ENCODE measurements at places on chromosomes 3 and 15.

- peaks cover 14% of the 10 kb centered on the region for H3K4me1 ChIP-seq
- DNase-seq: no peak
- H3K36me3 ChIP-seq: peaks cover 2% of the 10 kb centered on the region
- peak overlapping the region; percentile 90 for H3K27ac ChIP-seq
- H3K27me3 ChIP-seq: no peaks in the 10 kb centered on the region
- peak overlapping the region; percentile 88 for H3K4me3 ChIP-seq
Observed at GRCh38 chr3:156554515-156554841, 439 bp downstream of the SSR3 start.

- no peaks in the 10 kb centered on the region for H3K4me1 ChIP-seq
- no peaks in the 10 kb centered on the region for H3K27me3 ChIP-seq
- no peak overlapping the region for H3K4me3 ChIP-seq
- no peak overlapping the region for H3K27ac ChIP-seq
- no peaks in the 10 kb centered on the region for H3K36me3 ChIP-seq
- DNase-seq: no peak
Observed at GRCh38 chr15:85062560-85062959, 80.9 kb downstream of the PDE8A start.

DNA sequence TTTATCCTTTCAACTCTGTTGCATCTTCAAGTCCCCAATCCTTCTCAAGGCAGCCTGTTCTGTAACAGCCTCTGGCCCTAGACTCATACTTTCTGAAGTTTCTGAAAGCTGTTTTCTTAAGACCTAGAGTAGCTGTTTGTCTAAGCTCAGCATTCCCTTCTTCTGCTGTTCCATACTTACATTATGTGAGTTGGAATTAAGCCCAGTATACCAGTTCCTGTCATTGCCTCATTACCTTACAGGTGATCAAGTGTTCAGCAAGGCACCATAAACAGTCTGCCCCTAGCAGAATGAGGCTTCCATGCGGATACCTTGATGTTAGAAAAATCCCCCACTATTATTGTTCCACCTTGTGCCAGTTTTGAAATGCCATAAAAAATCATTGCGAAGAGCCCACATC lies 180.6 kb downstream of the PLCL2 start:
- H3K27me3 ChIP-seq: no peaks in the 10 kb centered on the region
- no peak for DNase-seq
- peaks cover 5% of the 10 kb centered on the region for H3K36me3 ChIP-seq

DNA sequence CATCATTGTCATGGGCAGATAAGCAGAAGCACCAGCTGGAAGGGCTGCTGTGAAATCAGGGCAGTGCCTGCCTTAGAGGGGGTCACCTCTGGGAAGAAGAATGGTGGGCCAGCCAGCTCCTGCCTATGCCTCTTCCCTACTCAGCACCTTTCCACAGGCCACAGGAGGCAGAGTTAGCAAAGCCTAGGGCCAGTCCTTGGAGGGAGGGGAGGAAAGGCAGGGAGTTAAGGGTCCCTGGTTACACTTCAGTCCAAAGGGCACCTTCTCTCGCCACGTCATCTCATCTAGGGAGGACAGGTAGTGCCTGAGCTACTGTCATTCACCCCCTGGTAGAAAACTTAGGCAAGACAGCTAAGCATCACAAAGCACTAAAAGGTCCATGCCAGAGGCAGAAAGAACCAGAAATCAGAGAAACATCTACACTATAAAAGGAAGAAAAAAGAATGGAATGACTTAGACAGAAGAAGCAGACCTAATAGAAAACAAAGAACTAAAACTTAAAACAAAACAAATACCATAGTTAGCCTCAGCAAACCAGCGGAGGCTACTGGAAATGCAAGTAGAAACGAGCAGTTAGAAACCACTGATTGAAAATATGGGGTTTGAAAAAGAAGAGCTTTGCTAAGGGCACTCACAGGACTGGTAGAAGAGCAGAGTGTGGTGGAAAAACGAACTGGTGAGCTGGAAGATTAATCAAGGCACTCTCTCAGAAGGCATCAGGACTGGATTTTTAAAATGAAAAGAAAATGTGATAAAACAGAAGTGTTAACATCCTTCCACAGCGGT lies 84.2 kb downstream of the OSBPL10 start:
- no peak overlapping the region for H3K4me3 ChIP-seq
- H3K27ac ChIP-seq: no peak overlapping the region
- H3K36me3 ChIP-seq: no peaks in the 10 kb centered on the region
- no peaks in the 10 kb centered on the region for H3K4me1 ChIP-seq
- no peaks in the 10 kb centered on the region for H3K27me3 ChIP-seq

DNA sequence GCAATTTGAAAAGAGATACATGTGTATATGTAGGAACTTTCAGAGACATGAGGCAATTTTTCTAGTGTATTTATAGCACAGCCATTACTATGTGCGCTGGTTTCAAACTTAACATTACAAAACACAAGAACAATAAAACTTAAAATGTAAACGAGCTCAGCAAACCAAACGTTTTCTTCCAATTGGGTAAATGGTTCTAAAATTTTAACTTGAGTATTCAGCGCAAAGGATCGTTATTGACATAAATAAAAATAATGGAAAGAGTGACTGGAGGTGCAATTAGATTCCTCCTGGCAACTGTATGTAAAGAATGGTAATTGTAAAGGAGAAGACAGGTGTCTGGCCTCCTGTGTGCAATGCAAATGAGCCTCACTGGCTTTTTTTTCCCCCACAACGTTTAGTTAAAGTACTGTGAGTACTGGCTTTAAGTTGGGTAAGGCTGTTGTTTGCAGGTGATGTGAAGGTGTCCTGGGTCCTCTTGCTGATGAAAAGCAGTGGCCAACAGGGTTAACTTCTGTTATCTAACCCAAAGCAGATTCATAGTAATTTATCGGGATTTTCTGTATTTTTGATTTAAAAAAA lies 14.1 kb upstream of the GADL1 start:
- H3K36me3 ChIP-seq: no peaks in the 10 kb centered on the region
- no peak overlapping the region for H3K4me3 ChIP-seq
- no peak for DNase-seq

- no peak overlapping the region for H3K4me3 ChIP-seq
- no peak for DNase-seq
- no peak overlapping the region for H3K27ac ChIP-seq
Observed at GRCh38 chr3:183033746-183034145, 53.4 kb upstream of the DCUN1D1 start.

DNA sequence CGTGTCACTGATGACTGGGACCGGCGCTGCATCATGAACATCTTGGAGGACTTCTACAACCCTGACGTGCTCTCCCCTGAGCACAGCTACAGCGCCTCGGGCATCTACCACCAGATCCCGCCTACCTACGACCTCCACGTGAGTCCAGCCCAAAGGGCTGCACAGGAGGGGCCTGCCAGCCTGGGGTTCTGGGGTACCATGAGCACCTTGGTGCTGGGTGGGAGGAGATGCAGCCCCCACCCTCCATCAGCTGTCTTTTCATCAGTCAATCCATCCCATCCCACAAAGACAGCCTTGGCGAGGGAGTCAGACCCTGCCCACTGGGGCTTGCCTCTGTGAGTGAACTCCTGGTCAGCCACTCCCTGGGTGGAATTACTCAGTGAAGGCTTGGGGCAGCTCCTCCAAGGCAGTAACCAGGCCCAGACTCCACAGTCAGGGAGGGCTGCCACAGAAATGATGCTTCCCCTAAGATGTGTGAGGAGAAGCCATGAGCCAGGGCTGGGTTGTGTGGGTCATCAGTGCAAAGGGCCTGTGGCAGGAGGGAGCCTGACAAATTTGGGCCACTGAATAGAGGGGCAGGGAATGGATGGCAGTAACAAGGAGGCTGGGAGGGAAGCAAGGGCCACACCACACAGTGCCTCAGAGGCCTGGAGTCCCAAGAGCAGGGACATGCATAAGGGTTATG lies 47.9 kb downstream of the SEMA3G start:
- no peak for DNase-seq
- H3K36me3 ChIP-seq: peaks cover 45% of the 10 kb centered on the region
- H3K4me3 ChIP-seq: no peak overlapping the region
- H3K27ac ChIP-seq: no peak overlapping the region

GRCh38 chr3:45477041-45477725 lies 88.8 kb downstream of the LARS2 start:
- peaks cover 6% of the 10 kb centered on the region for H3K4me1 ChIP-seq
- no peak overlapping the region for H3K27ac ChIP-seq
- H3K4me3 ChIP-seq: no peak overlapping the region
- peaks cover 12% of the 10 kb centered on the region for H3K36me3 ChIP-seq
- no peaks in the 10 kb centered on the region for H3K27me3 ChIP-seq
- no peak for DNase-seq

GRCh38 chr15:58293622-58294550 lies 137.9 kb upstream of the LIPC start:
- H3K4me3 ChIP-seq: no peak overlapping the region
- no peak for DNase-seq
- H3K4me1 ChIP-seq: peaks cover 12% of the 10 kb centered on the region
- no peaks in the 10 kb centered on the region for H3K36me3 ChIP-seq
- H3K27me3 ChIP-seq: no peaks in the 10 kb centered on the region
- no peak overlapping the region for H3K27ac ChIP-seq

- no peak overlapping the region for H3K27ac ChIP-seq
- no peak overlapping the region for H3K4me3 ChIP-seq
- H3K27me3 ChIP-seq: no peaks in the 10 kb centered on the region
- no peaks in the 10 kb centered on the region for H3K4me1 ChIP-seq
- no peaks in the 10 kb centered on the region for H3K36me3 ChIP-seq
- no peak for DNase-seq
Observed at GRCh38 chr3:37481982-37482381, 307.6 kb upstream of the LRRFIP2 start.

- peak; percentile 89 for DNase-seq
- no peaks in the 10 kb centered on the region for H3K36me3 ChIP-seq
- no peaks in the 10 kb centered on the region for H3K4me1 ChIP-seq
Observed at GRCh38 chr15:69394556-69395282, 19.4 kb upstream of the KIF23 start.

DNA sequence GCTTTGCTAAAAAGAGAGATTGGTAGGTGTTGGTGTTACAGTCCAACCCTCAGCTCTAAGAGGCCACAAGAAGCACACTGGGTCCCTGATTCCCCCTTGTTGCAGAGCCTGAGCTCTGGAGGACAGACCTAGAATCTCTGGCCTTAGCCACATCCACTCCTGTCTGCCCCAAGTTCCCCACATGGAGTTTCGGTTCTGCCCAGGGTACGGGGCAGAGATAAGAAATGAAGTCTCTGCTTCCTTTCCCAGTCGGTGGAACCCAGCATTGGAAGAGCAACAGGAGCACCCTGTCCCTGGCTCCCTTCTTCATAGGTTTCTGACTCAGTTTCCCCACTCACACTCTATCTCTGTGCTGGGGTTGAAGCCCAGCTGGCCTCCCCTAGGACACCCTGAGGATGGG lies 13.2 kb downstream of the PRR23E start:
- no peak overlapping the region for H3K27ac ChIP-seq
- H3K36me3 ChIP-seq: no peaks in the 10 kb centered on the region
- no peaks in the 10 kb centered on the region for H3K4me1 ChIP-seq
- H3K4me3 ChIP-seq: no peak overlapping the region
- H3K27me3 ChIP-seq: no peaks in the 10 kb centered on the region

DNA sequence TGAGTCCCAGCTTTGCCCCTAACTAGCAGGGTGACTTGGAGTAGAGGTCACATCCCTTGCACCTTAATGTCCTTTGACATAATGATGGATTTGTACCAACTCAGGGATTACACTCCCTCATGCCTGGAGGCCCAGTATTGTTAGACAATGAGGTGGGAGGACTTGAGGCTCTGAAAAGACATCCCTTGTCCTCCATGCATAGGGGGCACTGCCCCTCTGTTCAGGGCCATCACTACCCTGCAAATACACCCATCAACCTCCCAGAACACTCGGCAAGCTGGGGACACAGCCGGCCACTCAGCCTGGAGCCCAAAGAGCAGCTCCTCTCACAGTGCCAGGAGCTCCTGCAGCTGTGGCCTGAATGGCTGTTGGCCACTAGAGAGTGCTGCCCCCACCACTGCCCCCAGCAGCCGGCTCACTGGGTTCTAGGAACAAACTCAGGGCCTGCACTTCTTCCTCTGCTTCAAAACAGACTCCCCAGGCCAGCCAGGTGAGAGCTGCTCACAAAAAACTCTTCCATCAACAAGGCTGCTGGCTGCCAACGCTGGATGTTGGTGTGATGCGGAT lies 90.2 kb downstream of the GABRB3 start:
- H3K27ac ChIP-seq: no peak overlapping the region
- H3K4me3 ChIP-seq: no peak overlapping the region
- H3K4me1 ChIP-seq: no peaks in the 10 kb centered on the region
- DNase-seq: no peak
- H3K27me3 ChIP-seq: no peaks in the 10 kb centered on the region
- no peaks in the 10 kb centered on the region for H3K36me3 ChIP-seq

- H3K4me1 ChIP-seq: no peaks in the 10 kb centered on the region
- no peak overlapping the region for H3K27ac ChIP-seq
- peaks cover 6% of the 10 kb centered on the region for H3K36me3 ChIP-seq
Observed at GRCh38 chr3:33388374-33389100, 51.7 kb downstream of the UBP1 start.

DNA sequence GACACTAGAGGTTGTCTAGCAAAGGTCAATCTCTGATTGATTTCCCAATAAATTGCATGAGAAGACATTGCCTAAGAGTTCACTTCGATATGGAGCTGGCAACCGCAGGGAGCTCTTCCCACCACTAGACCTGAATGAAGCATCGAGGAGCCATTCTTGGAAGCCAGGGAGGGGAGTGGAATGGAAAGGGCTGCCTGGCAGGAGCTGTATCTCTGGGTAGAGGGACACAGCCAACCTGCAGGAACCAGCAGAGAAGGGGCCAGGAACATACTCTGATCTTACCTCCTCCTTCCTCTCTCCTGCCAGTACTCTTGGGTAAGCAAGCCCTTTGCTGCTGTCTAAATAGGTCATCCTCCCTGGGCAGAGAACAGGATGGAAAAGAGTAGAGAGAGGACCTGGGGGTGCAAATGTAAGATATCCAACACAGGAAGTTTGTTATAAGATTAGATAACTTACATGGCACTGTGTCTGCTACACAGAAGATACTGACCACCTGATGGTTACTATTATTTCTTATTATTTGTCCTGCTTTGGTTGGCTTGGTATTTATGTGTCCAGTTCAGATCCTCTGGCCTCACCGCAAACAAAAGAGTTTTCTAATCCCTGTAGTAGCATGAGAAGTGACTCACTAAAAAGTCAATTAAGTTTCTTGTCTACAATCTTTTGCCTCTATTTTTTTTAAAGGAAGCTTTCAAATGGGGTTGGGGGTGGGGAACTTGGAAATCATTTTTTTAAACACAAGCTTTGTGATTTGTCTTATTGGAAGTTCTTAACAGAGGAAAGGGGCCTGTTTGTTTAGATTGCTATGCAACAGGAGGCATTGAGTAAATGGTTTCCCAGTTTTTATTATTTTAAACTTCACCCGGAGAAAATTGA lies 156.7 kb upstream of the TSC22D2 start:
- H3K36me3 ChIP-seq: no peaks in the 10 kb centered on the region
- peak overlapping the region; percentile 93 for H3K27ac ChIP-seq
- H3K27me3 ChIP-seq: no peaks in the 10 kb centered on the region
- peak overlapping the region; percentile 38 for H3K4me3 ChIP-seq

GRCh38 chr15:85491691-85492090 lies 111.3 kb downstream of the AKAP13 start:
- no peak for DNase-seq
- H3K4me3 ChIP-seq: no peak overlapping the region
- H3K36me3 ChIP-seq: no peaks in the 10 kb centered on the region
- H3K27me3 ChIP-seq: no peaks in the 10 kb centered on the region
- H3K27ac ChIP-seq: no peak overlapping the region

GRCh38 chr3:33360136-33360825 lies 79.9 kb downstream of the UBP1 start:
- H3K4me1 ChIP-seq: no peaks in the 10 kb centered on the region
- no peak overlapping the region for H3K4me3 ChIP-seq
- H3K27me3 ChIP-seq: no peaks in the 10 kb centered on the region
- H3K36me3 ChIP-seq: no peaks in the 10 kb centered on the region
- H3K27ac ChIP-seq: no peak overlapping the region
- DNase-seq: no peak

Measured in liver (tissue), 10 donors.